Activated CD8-positive, alpha-beta memory T cell treated with anti-CD3 and anti-CD28 coated beads, Interleukin-2, amount 50 U/mL, for 4 hours (primary cell): ENCODE measurements at places on chromosomes 2 and 18.

GRCh38 chr2:122743021-122743675 is 987.7 kb downstream of the TSN start:
- DNase-seq, result no peak

DNA sequence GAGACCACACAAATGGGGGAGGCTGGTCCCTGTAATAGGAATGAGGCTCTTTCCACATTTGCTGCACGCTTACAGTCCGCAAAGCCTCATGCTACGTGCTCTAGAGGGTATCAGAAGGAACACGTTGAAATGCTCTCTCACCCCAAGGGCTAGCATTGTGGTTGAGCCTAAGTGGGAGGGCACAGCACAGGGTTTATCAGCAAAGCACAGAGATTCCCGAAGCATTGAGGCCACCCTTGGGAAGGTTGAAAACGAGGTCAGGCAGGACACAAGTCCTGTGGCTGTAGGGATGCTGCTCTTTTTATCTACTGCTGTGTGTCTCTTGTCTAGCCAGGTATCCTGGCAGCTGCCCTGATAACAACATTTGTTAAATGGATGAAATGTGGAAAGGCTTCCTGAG is 378.3 kb downstream of the EN1 start:
- DNase-seq, result no peak

GRCh38 chr2:178327516-178327915 is 123.5 kb downstream of the PRKRA start:
- DNase-seq, result no peak

GRCh38 chr2:223950448-223951347 is 5.6 kb upstream of the WDFY1 start:
- DNase-seq, result no peak

- no peak for DNase-seq
These were observed 11.7 kb upstream of the MYO1B start for GRCh38 chr2:191233533-191233932.

GRCh38 chr18:58416704-58417683 is 211.9 kb downstream of the ALPK2 start:
- no peak for DNase-seq

DNA sequence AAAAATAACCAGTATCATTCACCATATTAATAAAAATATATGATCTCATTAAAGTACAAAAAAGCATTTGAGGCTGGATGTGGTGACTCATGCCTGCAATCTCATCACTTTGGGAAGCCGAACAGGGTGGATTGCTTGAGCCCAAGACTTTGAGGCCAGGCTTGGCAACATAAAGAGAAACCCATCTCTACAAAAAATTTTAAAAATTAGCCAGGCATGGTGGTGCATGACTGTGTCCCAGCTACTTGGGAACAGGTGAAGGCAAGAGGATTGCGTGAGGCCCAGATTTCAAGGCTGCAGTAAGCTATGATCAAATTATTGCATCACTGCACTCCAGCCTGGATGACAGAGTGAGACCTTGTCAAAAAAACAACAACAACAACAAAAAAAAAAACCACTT is 75.9 kb downstream of the RAD51AP2 start:
- no peak for DNase-seq

- no peak for DNase-seq
These were observed 183.2 kb upstream of the SPRED2 start for GRCh38 chr2:65615602-65616001.

DNA sequence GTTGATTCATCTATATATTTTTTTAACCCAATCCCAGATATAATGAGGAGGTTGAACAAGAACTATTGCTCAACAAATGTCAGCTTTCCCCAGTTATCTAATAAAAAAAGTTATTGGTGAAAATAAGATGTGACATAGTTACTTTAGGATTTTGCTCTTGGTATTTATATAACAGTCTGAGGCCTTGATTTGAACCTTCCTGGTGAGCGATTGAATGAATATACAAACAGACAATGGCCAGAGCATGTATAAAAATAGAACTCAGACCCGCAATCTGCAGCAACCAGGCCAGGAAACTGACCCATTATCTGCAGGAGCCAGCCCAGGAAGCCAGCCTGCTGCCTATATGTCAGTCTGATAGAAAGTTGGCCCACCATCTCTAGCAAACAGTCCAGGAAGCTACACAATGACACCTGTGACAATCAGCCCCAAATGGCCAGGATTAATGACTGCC is 81.6 kb downstream of the HS6ST1 start:
- DNase-seq, result no peak

- DNase-seq, result no peak
These were observed 44.5 kb downstream of the PKDCC start for GRCh38 chr2:42092084-42092996.
